ENCODE measurements at places on chromosomes 7 and 10.

DNA sequence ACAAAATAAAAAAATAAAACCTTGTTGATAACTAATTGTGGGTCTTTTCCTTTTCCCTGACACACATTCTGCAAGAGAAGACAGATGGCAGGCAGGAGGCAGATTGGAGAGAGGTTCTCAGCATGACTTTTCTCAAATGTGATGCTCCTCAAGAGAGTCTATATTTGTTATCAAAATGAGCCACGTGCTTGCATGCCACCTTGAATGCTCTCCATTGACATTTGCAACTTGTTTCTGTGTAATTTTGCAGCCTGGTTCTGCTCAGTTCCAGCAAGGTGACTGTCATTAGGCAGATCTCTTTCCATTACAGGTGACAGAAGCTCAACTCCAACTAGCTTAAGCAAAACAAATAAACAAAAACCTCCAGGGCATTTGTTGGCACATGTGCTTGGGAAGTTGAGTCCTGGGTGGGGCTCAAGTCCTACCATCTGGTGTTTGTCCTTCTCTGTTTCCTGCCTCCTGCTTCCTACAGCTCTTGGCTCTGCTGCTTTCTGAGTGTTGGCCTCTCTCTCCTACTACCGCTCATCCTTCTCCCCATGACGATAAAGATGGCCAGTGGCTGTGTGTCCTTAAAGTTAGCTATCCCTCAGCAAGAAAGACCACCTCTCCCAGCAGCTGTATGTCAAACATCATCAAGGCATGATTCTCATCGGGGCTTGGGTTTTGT is 56.7 kb downstream of the GRK5 start:
- no peak for DNase-seq

DNA sequence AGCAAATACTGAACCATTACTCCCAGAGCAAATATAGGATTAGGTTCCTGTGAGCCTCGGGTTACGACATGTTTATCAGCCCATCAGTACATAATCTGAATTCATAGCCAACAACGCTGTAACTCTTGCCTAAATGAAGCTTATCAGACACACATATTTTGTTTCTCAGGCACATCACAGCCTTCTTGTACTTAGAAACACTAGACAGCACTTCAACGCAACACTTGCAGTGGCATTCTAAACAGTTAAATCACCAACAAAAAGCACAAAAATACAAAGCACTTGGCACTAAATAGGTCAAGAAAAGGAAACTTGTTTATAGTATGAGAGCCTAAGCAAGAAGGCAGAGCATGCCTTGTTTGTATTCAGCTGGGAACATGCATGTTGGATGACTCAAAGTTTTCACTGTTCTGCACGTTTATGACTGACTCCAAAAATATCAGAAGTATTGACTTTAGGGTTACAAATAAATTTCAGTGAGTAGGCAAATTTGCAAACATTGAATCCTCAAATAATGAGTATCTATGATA is 75.0 kb downstream of the VPS50 start:
- DNase-seq = no peak

DNA sequence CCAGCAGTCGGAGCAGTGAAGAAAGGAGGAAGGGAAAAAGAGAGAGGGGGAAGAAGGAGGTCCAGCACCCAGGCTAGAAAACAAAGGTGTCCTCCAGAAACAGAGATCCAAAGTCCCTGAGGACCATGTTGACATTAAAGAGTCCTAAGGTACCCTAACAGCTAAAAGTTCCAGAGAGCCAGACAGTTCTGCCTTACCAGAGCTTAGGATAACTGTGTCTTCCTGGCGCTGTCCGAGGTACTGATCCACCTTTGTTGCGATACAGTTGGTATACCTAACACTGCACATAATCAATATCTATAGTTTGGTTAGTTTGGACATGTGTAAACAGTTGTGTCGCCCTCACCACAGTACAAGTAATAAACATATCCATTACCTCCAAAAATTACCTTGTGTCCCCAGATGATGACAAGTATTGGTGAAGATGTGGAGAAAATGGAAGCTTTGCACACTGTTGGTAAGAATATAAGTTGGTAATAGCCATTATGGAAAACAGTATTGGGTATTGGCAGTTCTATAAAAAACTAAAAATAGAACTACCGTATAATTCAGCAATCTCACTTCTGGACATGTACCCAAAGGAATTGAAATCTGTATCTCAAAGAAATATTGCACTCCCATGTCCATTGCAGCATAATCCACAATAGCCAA is 59.8 kb downstream of the GRID1 start:
- peak; percentile 57 for DNase-seq

DNA sequence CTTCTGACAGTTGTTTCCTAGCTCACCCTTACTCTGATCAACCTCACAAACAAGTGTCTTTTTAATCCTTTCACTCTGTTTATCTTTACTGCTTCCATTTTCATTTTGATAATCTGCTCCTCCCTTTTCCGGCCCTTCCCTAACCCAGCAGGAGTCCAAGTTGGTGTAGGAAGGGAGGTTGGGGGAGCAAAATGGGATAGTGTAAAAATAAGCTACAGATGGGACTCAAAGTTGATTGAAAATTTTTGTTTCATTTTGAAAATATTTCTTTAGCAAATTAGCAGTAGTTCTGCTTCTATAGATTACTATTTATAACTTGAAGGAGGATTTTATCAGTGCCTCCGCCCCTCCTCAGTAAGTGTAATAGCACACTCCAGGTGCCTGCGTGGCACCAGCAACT is 112.0 kb downstream of the WNT2 start:
- DNase-seq = no peak

GRCh38 chr7:50824882-50825281 is 42.2 kb upstream of the GRB10 start:
- no peak for DNase-seq

GRCh38 chr7:44898039-44898438 is 12.7 kb upstream of the PURB start:
- DNase-seq = no peak

DNA sequence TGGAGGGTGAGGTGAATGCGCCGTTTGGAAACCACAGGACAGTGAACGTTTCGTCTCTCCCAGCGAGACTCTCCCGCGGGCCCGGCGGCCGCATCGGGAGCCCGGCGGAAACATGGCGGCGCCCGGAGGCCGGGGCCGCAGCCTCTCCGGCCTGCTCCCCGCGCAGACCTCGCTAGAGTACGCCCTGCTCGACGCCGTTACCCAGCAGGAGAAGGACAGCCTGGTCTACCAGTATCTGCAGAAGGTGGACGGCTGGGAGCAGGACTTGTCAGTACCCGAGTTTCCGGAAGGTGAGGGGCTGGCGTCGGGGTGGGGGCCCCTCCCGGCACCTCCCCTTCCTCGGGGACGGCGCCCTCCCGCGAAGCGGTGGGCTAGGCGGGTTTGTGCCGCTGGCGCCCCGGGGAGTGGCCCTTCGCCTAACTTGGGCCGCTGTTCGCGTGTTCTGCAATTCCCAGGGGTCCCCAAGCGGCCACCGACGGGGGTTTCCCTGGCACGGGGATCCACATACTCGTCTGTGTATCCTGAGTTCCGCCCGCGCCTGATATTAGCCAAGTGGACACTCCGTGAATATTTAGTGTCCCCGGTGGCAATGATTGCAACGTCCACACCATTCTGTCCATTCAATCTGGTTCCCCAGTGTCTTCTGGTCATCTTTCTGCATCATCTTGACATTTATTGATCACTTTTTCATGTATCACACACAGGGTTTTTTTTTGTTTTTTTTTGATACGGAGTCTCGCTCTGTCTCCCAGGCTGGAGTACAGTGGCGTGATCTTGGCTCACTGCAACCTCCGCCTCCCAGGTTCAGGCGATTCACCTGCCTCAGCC is 514 bp downstream of the NHLRC2 start:
- peak; percentile 34 for DNase-seq

DNA sequence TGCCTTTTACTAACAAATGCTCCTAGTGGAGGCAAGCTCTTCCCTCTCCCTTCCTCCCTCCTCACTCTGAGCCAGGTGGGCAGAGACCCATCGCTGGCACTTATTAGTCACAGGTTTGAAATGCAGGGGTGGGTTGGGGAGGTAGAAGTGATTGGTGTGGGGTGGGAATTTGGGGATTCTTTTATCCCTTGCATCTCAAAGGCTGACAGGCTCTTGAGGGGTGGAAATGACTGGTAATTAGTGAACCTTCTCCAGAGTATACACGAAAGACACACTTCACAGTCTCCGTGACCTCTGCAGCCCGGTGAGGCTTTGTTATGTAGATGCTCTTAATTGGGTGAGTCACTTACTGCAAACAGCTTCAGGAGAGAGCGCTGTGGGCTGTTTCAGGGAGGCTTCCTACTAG is 13.9 kb upstream of the LRMDA start:
- DNase-seq = no peak

- no peak for DNase-seq
These were observed 18.0 kb upstream of the MTURN start for GRCh38 chr7:30116771-30117170.

DNA sequence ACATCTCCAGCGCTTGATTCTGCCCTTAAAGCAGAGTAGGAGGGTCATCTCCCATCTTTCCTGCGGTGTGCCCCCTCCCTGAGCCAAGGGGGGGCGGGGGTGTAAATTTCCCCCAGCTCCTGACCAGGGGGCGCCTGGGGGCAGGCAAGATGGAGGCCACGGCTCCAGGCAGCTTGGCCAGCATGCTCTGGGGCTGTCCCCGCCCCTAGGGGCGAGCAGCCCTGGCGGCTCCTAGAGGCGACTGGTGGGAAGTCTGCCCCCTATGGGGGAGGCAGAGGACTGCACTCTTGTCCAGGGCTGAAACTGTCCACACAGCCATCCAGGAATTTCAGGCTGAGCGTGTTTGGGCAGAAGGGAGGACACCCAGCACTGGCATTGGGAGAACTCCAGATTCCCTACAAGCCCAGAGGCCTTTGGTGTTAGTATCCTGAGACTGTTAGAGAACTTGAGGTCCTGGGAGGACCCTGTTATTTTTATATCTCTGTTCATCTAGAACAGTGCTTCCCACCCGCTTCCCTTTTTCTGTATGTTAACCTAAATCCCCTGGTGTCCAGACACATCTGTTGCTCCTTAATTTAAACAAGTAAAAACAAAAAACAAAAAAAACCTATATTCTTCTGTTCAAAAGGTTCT is 4.6 kb downstream of the STRA8 start:
- DNase-seq = no peak

GRCh38 chr10:124325633-124325914 is 93.1 kb downstream of the OAT start:
- DNase-seq = no peak

DNA sequence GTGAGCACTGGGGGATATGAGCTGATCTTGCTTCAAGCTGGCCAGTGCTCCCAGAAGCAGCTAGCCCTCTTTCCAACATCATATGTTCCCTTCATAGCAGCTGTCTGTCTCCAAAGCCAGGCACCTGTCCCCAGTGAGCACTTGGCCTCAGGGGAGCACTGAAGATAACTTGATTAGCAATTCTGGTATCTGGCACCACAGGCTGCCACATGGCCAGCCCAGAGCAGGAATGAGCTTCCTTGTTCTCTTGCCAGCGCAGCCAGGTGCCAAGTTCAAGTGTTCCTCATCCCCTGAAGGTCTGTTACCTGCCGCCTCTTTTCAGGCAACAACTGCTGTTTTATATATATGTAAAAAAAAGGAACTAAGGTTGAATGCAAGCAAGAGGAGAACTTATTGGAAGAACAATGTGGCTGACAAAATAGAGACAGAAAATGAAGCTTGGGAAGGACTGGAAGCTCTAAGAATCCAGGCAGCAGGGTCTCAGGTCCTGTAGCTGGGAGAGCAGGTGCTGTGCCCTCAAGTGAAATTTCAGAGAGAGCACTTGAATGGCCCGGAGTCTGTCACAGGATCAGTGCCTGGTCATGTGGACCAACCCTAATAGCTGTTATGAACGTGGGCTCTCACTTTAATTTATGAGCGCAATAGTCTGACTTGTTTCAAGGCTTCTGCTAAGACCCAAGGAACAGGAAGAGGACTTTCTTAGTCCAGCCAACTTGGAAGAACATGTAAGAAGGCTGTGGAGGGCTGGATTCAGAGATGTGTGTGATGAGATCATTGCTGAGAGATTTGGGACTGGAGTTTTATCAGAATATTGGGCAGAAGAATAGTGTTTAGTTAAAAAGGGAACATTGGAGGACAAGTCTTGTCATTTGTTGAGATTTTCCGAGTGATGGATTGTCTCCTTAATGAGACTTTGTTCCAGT is 267.2 kb downstream of the GLRX3 start:
- no peak for DNase-seq

DNA sequence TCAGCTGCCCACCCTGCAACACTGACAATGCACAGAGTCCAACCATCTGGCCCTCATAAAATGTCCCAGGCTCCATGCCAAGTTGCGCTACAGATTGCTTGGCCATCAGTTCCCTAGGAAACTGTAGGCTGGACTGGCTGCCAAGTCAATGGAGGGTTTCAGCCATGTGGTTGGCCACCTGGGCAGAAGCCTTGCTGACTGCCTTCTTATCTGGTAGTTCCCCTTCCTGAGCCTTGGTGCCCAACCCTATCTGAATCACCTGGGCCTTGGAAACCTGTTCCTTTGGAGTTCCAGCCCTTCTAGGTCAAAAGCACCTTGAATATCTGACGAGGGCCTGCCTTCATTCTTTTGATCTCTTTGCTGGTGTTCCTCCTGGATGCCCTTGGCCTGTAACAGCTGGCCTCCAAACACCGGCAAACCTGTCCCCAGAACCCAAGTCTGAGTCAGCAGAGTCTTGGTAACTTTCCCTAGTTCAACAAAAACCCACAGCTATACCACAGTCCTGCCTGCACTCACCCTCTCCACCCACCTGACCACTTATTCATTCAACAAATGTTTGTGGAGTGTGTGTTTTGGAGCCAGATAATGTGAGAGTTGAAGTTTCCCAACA is 37.4 kb upstream of the KDM7A start:
- DNase-seq = no peak

GRCh38 chr10:27356738-27357137 is 116.1 kb upstream of the ACBD5 start:
- DNase-seq = no peak

GRCh38 chr10:101000915-101001658 is 1.5 kb downstream of the LZTS2 start:
- no peak for DNase-seq

DNA sequence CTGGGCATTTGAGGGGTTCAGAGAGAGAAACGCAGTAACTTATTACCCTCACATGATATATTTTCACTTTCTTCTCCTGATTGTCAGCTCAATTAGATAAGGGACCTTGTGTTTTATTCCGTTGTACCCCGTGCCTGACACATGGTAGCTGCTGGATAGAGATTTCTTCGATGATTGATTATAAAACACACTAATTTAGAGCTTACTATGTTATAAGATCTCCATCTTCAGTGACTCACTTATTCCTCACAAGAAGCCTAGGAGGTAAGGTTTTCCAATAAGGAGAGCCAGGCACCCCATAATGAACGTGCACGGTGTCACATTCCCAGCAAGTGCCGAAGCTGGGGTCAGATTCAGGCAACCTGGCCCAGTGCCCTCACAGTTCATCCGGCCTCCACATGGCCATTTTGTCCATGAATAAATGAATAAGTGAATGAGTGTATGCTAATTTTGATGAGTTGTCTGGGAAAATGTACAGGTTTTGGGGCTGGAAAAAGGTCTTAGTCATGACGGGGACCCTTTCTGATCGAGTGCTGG is 138.1 kb upstream of the CDCA7L start:
- DNase-seq = no peak

GRCh38 chr10:59905731-59906416 is 482 bp downstream of the CCDC6 start:
- peak; percentile 12 for DNase-seq

GRCh38 chr10:79292891-79293746 is 54.1 kb upstream of the PPIF start:
- DNase-seq = no peak

Data from progenitor cell of endocrine pancreas (in vitro differentiated cells).